ENCODE measurements at places on chromosomes 13 and 19.

GRCh38 chr13:44848920-44849676 lies 140.2 kb downstream of the NUFIP1 start:
- H3K27ac ChIP-seq, result no peak overlapping the region
- peaks cover 4% of the 10 kb centered on the region for H3K4me1 ChIP-seq

DNA sequence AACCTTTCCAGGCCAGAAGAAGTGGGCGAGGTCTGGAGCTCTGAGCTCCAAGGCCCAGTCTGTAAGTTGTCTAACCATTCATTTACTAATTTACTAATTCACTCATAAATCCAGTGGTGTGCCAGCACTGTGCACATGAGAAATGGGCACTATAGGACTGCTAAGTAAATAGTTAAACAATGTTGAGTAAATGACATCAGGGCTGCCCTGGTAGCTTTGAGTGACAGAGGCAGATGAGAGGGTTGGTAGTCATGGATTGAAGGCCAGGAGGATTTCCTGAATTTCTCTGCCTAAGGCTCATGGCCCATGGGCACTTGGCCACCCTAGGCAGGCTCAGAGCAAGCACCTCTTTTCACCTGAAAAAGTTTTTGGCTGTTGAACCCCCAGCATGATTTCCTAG lies 216.9 kb upstream of the RXFP2 start:
- H3K36me3 ChIP-seq, result no peaks in the 10 kb centered on the region
- no peak overlapping the region for H3K4me3 ChIP-seq
- H3K27ac ChIP-seq, result no peak overlapping the region
- H3K27me3 ChIP-seq, result no peaks in the 10 kb centered on the region
- DNase-seq, result no peak

- no peaks in the 10 kb centered on the region for H3K4me1 ChIP-seq
- H3K27me3 ChIP-seq, result no peaks in the 10 kb centered on the region
- DNase-seq, result no peak
- no peak overlapping the region for H3K4me3 ChIP-seq
- H3K27ac ChIP-seq, result no peak overlapping the region
- no peaks in the 10 kb centered on the region for H3K36me3 ChIP-seq
Measured at GRCh38 chr19:16012552-16012951, 63.7 kb upstream of the TPM4 start.

DNA sequence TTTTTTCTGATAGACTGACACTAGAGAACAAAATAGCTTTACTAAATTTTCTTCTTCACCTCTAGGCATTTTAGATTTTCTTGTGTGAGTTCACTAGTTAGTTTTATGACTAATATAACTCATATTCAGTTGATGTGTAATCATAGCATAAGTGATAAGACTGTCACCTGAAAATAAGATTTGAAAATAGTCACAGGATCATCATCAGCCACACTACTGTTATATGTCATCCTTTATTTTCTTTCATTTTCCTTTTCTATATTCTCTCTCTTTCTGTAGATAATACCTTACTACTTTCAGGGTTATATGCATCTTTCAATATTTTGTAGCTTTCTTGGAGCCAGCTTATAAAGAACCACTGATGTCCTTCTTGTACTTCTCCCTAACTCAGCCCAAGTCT lies 292.6 kb downstream of the TDRD3 start:
- no peaks in the 10 kb centered on the region for H3K27me3 ChIP-seq
- no peaks in the 10 kb centered on the region for H3K4me1 ChIP-seq
- no peaks in the 10 kb centered on the region for H3K36me3 ChIP-seq
- DNase-seq, result no peak
